ENCODE measurements at places on chromosomes 6 and 20.

DNA sequence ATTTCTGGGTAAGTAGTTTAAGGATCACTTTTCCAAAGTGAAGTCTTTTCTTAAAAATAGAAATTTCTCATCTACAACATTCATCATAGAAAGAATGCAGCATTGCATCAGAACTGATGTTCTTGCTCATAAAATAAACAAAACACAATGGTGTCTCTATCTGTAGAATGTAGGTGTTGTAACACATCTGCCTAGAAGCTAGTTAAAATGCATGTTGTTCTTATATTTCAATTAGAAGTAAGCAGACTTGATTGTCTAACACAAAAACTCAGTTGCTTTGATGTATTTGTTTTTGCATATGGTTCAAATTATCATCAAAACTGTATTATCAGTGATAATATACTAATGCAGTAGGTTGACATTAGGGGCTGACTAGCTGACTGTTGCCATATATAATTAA, 654.7 kb upstream of the FLRT3 start:
- no peak for DNase-seq

DNA sequence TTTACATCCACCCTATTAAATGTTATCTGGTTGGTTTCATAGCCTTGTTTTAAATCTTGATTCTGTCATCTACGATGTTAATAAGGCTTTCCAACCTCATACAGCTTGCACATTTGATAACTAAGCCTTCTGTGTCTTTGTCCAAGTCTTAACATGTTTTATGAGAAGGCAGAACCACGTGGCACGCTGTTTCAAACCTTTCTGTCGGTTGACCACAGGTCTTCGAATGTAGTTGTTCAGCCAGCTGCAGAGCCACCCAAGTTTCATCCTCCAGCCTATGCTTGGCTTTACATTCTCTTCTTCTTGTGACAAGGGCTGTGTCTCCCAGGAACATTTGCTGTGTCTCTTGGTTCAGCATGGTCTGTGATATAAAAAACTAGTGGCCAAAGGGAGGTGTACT, 15.7 kb upstream of the SGK2 start:
- no peak for DNase-seq

DNA sequence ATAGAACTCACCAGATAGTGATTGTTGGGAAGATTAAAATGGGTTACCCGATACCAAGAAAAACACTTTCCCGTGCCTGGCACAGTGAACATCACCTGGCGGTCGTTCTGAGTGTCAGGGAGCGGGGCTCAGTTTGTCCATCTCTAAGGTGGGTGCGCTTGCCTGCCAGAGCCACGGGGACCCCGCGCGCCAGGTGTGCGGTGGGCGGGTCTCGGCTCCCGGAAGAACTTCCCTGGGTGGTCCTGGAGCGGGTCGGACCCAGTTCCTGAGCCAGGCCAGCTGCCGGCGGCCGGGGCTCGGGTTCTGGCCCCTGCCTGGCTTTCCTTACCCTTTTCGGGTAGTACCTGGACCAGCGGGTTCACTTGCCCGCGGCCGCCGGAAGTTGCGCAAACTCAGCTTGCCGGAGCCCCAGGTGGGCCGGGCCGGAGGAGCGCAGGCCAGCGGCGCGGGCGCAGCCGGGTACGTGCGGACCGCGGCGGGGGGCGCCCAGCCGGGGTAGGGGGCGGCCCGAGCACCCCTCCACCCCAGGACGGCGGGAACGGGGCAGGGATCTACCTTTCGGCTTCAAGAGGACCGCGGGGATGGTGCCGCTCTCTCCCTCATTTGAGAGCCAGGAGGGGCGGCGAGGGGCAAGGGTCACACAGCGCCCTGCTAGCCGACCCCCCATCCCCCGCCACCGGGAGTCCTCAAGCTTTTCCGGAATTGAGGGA, 7.5 kb downstream of the FAM110A start:
- DNase-seq, result no peak

GRCh38 chr6:5718231-5718947, 288.3 kb downstream of the NRN1 start:
- no peak for DNase-seq

- no peak for DNase-seq
Observed at GRCh38 chr20:17583126-17583525, 13.3 kb downstream of the DSTN start.

GRCh38 chr6:40743226-40743625, 156.1 kb upstream of the LRFN2 start:
- no peak for DNase-seq

DNA sequence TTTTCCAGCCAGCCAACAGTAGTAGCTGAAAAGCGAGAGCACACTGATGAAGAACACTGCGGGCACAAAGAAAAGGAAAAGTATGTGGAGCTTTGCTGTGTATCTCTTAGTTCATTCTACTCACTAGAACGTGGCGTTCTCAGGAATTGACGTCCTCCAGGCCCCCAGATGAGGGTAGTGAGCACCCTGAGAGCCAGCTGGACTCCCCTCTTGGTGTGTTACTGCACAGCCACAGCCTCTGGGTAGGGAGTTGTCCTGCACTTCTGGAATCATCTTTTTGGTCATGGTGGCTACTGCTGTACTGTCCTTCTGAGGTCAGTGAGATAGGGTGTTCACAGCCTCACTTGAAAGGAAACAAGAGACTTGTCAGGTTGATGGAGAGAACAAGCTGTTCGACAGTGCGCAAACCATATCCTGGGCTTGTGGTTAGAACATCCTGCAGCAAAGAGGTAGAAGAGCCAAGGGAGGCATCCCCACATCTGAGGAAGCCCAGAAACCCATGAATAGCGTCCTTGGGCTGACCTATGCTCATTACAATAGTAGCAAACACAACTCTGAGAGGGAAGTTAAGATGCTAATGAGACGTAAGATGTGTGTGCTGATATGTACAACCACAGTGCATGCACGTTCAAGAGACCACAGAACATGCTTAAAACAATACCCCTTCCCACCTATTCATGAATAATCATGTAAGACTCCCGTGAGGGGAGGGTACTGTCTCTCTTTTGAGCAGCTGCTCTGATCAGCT, 14.6 kb upstream of the HLA-F start:
- DNase-seq, result peak; percentile 48

DNA sequence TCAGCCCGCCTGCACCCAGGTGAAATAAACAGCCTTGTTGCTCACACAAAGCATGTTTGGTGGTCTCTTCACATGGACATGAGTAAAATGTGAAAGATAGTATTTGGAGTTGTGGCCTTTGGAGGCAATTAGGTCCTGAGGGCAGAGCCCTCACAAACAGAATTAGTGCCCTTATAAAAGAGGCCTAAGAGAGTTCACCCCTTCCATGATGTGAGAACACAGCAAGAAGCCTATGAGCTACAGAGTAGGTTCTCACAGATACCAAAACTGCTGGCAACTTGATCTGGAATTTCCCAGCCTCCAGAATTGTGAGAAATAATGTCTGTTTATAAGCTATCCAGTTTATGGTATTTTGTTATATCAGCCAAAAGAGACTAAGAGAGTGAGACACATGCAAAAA, 74.5 kb downstream of the TRDN start:
- no peak for DNase-seq

DNA sequence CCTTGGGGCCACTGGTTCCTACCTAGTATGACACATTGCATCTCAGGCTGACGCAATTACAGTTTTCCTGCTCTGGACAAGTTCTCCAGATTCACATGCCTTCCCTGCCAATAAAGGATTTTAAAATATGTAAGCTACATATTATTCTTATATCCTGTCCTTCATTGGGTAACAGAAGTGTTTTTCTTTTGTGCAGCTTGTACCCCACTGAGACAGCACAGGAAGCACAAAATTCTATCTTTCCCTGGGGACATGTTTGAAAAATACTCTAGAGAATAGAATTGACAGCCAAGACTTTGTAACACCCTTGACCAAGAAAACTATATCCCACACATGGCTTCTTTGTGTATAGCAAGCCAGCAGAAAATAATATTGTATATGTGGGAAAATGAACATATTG, 456.8 kb downstream of the MAFB start:
- DNase-seq, result no peak
